Stimulated activated CD4-positive, alpha-beta T cell treated with anti-CD3 and anti-CD28 coated beads, TNF-alpha, amount 100 ng/mL, for 48 hours (primary cell): ENCODE measurements at places on chromosomes 7 and 10.

GRCh38 chr7:68067845-68068244 is 1071.2 kb downstream of the TYW1 start:
- DNase-seq = no peak

GRCh38 chr7:139808427-139808826 is 20.6 kb upstream of the TBXAS1 start:
- no peak for DNase-seq

DNA sequence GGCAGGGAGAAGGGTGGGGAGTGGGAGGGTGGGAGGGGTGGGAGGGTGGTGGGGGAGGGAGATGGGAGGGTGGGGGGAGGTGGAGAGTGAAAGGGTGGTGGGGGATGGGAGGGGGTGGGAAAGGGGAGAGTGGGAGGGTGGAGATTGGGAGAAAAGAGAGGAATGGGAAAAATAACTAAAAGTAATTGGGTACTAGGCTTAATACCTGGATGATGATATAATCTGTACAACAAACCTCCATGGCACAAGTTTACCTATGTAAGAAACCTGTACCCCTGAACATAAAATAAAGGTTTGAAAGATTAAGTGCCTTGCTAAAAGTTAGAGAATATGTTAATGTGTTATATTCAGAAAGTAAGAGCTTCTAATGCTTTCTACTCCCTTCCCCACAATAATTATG is 564.9 kb downstream of the CNTNAP2 start:
- DNase-seq = no peak

- DNase-seq = no peak
These were observed 357.1 kb upstream of the ZNF32 start for GRCh38 chr10:44005788-44006099.

DNA sequence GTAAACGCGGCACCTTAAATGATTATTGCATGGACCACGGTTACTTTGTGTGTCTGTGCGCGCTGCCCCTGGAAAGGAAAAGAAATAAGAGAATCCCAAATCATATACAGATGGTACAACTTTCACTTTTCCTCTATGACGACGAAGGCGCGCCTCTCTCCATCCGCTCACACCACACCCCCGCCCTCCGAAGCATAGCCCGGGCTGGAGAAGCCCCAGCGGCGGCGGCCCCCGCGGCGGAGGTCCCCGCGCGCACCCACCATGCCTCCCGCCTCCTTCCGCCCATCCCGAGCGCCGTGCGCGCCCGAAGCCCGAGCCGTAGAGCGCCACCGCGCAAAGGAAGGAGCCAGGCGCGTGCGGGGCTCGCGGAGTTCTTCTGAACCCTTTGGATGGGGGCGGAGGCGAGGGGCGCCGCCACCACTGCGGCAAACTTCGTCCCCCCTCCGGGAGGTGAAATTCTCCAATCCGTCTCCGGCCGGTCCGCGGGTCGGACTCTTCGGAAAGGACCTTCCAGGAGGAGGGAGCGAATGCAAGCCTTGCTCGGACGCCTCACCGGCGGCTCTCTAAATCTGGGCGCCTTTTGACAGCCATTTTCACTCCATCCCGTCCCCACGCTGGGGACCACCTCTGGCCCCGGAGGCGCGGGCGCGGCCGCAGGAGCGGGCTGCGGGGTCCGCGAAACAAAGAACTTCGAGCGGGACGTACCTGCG is 588 bp downstream of the GLI3 start:
- DNase-seq = no peak

- DNase-seq = no peak
These were observed 17.2 kb upstream of the SLC35B4 start for GRCh38 chr7:134333943-134334342.

DNA sequence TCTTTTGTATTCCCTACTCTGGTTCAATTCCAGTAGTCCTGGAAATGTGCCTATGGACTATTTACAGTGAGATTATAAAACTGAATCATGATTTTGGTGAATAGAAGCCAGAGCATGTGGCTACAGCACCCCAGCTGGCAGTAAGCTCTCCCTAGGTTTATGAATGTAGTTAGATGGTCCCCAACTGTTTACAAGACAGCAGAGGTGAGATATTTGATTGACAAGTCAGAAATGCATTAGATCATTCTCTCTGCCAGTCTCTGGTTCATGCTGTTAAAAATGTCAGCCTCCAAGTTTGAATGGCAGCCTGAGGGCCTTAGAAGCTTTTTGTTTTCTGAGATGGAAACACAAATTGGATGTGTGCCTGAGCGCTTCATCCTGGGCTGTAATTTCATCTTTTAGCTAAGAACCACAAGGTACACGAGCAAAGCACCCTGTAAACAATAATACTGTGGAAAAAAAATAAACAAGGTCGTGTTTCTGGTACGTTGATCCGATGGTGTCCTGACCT is 85.0 kb downstream of the BTRC start:
- no peak for DNase-seq

DNA sequence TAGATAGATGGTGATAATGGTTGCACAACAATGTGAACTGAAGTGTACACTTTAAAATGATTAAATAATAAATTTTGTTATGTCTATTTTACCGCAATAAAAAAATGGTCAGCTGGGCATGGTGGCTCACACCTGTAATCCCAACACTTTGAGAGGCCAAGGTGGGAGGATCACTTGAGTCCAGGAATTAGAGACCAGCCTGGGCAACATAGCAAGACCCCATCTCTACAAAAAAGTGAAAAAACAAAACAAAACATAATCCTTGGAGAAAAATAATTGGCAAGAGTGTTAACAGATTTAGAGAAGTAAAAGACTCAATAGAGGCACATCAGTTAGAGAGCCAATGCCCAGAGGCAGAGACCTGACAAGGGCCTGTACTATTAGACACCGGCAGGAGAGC is 9.9 kb upstream of the RPEL1 start:
- DNase-seq = no peak

DNA sequence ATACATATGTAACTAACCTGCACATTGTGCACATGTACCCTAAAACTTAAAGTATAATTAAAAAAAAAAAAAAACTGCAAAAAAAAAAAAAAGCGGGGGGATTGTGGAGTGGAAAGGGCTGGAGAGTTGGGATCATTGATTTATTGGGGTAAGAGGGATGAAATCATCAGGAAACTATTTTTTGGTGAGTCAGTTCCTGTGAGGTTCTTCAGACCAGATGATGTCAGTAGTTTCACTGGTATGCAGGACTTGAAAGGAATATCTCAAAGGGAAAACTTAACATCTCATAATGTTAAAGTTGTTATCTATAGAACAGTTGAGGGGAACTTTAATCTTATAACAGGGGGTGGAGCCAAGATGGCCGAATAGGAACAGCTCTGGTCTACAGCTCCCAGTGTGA is 32.6 kb upstream of the TECTB start:
- no peak for DNase-seq

- DNase-seq = no peak
These were observed 81.1 kb downstream of the RGS10 start for GRCh38 chr10:119461380-119461779.

GRCh38 chr7:143236408-143236990 is 14.7 kb downstream of the TAS2R40 start:
- DNase-seq = no peak

DNA sequence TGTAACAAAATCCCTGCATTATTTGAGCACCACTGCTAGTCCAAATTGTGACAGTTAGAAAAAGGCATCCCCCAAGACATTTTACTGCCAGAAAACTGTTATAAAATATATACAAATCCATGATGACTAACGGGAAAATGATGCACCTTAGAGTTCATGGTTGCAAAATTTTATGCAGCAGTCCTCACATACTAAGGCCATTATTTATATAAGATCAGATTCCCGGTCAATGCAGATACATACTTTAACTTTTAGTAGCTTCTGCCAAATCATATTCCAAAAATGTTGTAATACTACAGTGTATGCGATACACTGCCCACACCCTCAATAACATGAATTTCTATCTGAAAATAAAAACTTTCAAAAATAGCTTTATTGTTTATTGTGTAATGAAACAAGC is 239.9 kb upstream of the ZNF32 start:
- no peak for DNase-seq

GRCh38 chr7:43105521-43106120 is 6.8 kb upstream of the HECW1 start:
- no peak for DNase-seq

GRCh38 chr7:2566348-2566889 is 7.6 kb downstream of the IQCE start:
- no peak for DNase-seq

GRCh38 chr10:78847485-78847884 is 221.3 kb upstream of the ZMIZ1 start:
- DNase-seq = no peak

DNA sequence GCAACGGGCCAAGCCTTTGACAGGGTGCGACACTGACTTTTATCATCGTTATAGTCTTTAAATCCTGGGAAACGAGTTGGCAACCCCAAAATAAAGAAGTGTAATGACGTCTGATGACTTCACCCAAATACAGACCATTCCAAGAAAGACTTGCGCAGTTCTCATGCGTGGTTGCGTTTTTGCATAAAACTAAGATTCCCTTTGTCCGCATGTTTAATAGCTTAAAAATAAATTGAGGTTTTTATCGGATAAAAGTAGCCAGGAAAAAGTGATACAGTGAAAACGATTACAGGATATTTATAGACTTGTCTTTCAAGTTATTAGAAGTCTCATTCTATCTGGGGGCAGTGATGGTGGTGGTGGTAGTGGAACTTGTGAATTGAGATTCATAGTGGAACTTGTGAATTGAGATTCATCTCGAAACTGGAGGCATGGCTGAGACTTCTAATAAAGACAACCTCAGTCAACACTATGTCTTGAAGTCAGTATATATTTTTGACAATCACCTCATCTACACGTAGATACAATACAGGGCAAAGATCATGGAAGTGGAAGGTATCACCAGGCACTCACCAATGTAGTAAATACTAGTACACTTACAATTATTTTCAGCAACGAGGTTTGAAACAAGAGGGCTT is 1.2 kb upstream of the NAMPT start:
- DNase-seq = peak; percentile 31

- no peak for DNase-seq
These were observed 36.9 kb upstream of the GSDME start for GRCh38 chr7:24793982-24794648.

DNA sequence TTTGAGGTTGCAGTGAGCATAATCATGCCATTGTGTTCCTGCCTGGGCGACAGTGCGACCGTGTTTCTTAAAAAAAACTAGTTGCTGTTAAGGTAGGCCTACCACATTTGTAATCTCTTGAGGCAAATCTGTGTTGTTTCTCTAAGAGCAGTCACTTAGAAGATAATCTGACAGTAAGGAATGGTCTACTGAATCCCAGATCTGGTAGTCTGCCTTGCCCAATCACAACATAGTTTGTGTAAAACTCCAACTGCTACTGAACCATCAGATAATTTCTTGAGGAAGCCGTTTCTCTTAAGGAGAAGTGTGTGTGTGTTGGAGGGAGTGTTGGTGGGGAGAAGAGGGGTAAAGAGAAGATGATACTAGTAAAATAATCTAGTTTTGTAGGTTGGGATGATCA is 5.0 kb downstream of the NRF1 start:
- no peak for DNase-seq

DNA sequence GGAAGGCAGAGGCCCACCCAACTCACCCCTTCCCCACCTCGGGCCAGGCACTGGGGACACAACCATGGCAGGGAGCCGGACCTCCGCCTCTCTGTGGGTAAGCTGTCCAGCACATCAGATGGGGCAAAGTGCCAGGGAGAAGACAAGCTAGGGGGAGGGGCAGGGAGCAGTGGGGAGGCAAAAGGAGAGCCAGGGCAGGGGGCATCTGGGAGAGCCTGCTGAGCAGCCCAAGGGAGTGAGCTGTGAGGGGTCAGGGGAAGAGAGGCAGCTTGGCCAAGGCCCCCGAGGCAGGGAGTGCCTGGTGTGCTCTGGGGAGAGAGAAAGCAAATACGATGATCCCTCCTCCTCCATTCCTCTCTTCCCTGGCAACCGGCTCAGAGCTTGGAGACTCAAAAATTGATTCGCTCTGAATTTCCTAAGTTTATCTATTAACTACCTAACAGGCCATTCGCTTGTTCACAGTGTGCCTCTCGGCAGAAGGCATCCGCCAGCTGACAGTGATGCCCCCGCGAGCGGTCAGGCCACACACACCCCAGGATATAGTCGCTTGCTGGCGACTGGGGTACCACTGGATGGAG is 4.5 kb downstream of the CAMK2B start:
- no peak for DNase-seq

- DNase-seq = no peak
These were observed 4.9 kb downstream of the PRTFDC1 start for GRCh38 chr10:24947304-24948097.

- no peak for DNase-seq
These were observed 44.6 kb downstream of the NUP205 start for GRCh38 chr7:135602304-135602703.
